ENCODE measurements at places on chromosomes 4 and X.

- no peak for DNase-seq
Measured at GRCh38 chr4:10144966-10145365, 28.4 kb upstream of the WDR1 start.

DNA sequence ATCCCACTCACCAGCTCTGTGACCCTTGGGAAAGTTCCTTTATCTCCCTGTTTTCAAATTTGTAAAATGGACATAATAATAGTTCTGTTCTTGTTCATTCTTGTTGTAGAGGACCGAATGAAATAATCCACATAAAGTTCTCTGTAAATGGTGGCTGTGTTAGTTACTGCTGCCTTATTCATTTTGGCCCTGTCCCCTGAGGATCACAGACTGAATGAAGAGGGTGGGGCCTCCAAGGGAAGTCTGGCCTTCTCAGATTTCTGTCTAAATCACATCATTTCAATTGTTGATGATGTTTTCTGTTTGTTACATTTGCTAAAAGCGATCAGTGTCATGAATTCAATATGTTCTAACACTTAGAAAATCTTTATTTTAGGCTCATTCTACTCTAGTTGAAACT, 117.9 kb downstream of the PPEF1 start:
- DNase-seq, result no peak

GRCh38 chr4:85740431-85740861, 265.5 kb downstream of the ARHGAP24 start:
- DNase-seq, result no peak

- DNase-seq, result no peak
Measured at GRCh38 chrX:55142206-55142918, 53.5 kb downstream of the PAGE2 start.

GRCh38 chrX:37817579-37817978, 29.8 kb downstream of the DYNLT3 start:
- DNase-seq, result no peak

DNA sequence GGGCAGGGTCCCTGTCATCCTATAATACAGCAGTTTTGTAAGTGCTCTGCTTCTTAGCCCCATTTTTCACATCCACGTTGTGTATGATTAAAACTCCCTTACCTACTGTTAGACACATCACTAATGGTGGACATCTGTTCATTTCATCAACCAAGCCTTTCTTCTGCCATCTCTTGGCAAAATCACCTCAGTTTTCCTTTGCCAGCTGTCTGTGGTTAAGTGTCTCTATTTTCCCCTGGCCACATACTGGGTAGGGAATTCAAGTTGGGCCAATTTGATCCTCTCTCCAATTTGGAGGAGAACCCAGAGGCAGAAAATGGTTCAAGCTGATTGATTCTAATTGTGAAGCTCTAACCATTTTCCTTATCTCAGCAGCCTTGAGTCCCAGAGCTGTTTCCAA, 436.1 kb downstream of the PCDH7 start:
- no peak for DNase-seq

- no peak for DNase-seq
Measured at GRCh38 chrX:11188664-11189063, 77.5 kb downstream of the HCCS start.

GRCh38 chrX:110578270-110578669, 217.3 kb downstream of the CHRDL1 start:
- no peak for DNase-seq

- peak; percentile 85 for DNase-seq
Measured at GRCh38 chr4:53908661-53909078, 155.7 kb downstream of the CHIC2 start.

DNA sequence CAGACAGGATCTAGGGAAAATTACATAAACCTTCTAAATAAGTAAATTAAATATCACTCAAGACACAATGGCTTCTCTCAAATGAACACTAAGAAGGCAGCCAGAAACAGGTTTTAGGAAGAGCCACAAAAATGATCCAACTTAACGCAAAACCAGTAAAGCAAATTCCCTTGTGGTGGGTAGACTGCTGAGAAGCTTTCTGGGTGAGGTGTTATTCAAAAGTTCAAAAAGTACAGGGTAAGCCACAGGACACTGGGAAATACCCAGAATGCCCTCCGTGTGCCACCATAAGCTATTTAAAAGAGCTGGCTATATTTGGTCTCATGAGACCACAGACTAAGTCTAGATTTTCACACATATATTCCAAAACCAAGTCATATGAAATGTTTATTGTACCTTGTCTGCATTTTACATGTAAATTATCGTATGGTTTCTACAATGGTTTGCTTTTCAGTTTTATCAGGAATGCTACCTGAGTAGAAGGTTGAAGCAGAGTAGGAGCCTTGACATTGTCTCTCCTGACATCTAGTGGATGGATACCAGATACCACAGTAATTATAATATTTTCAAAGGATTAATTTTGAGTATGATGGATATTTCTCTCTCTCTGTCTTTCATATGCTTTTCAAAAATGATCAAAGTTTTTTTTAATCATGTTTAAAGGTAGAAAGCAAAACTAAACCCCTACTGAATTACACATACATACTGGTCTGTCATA, 109.3 kb upstream of the KLHL13 start:
- DNase-seq, result no peak

GRCh38 chr4:30920043-30920442, 199.9 kb downstream of the PCDH7 start:
- DNase-seq, result no peak

DNA sequence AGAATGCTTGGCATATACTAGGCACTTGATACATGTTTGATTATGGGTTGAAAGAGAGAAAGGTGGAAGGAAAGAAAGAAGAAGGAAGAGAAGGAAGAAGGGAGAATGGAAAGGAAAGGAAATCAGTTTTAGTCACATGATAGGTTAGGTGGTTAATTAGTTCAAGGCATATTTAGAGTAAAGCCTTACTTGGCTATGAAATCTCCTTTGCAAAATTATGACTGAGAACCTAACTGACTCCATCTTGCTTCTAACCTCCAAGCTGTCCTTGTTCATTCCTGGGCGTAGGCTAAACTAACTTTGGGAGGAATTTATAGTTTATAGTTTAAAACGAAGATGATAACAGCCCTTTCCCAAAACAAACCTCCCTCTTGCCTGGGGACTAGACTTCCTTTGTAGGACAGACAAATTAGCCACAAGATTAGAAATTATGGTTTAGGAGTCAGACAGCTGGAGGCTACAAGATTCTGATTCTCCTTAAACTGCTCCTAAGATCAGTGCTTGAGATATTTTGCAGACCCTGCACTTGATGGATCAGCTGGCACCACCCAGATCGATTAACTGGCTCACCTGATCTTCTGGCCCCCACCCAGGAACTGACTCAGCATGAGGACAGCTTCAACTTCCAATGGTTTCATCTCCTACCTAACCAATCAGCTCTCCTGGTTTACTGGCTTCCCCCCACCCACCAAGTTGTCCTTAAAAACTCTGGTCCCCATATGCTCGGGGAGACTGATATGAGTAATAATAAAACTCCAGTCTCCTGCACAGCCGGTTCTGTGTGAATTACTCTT, 55.0 kb downstream of the TXK start:
- no peak for DNase-seq

- DNase-seq, result no peak
Measured at GRCh38 chr4:136713140-136713539, 819.2 kb downstream of the PCDH18 start.

GRCh38 chr4:81152839-81153713, 61.9 kb downstream of the PRKG2 start:
- DNase-seq, result no peak

- DNase-seq, result no peak
Measured at GRCh38 chr4:94076498-94076897, 131.2 kb upstream of the SMARCAD1 start.

GRCh38 chr4:183388021-183388420, 56.4 kb upstream of the CDKN2AIP start:
- DNase-seq, result no peak

- no peak for DNase-seq
Measured at GRCh38 chr4:123430031-123430430, 33.4 kb downstream of the SPRY1 start.

DNA sequence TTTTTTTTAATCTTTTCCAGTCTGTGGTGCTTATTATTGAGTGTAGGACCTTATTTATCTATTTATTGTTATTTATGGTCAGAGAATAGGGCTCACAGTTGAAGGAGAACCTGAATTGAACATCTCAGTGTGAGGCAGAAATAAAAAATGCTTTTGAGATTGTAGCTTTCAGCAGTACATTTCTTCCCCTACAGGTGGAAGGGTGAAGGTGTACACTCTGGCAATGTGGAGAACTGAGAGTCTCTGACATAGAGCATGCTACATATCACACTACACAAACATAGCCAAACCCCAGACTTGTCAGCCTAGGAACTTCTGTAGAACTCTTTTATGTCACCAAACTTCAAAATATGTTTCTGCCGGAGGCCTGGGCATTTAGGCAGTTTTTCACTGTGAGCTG, 140.2 kb downstream of the STIM2 start:
- DNase-seq, result no peak

DNA sequence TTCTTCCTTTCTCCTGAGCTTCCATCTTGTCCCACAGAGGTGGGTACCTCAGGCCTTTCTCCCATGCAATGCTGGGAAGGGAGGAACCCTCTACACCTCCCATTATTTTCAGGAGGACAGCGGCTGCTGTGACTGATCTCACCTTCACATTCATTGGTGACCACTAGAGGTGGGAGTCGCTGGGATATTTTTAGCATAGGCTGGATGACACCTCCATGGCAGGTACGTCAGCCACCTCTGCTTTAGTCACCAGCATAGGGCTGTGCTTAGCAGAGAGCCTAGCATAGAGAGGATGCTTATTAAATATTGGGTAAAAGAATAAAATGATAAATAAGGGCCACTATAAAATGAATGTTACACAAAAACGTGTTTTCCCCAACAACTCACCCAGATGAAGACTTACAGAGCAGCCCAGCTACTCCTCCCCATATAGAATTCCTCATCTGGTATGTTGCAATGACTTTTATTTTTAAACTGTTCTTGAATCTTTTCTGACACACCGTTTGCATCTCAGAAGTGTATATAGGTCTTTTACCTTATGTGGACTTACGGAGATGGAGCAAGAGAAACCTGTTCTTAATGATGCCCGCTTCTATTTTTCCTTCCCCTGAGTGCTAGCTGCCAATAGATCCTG, 60.9 kb upstream of the SORBS2 start:
- no peak for DNase-seq

DNA sequence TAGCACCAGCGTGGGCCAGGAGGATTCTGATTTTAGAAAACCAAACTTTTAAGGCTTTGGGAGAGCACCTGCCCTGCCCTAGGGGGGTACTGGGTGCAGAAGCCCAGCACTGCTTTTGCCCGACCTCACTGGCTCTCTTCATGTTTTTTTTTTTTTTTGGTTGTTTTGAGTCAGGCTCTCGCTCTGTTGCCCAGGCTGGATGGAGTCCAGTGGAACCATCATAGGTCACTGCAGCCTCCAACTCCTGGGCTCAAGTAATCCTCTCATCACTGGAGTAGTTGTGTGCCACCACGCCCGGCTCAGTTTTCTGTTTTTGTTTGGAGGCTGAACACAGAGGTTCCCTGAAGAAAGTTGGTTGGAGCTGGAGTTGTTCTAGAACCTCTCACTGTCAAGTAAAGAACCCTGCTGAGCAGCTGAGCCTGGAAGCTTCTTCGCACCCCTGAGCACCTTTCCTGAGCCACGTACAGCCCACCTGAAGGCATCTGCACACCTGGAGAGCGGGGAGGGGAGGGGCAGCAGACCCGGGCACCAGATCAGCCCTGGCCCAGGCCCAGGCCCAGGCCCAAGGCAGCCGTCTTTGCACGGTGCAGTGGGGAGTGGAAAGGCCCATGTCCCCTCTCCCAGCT, 49.5 kb downstream of the SHROOM2 start:
- no peak for DNase-seq

DNA sequence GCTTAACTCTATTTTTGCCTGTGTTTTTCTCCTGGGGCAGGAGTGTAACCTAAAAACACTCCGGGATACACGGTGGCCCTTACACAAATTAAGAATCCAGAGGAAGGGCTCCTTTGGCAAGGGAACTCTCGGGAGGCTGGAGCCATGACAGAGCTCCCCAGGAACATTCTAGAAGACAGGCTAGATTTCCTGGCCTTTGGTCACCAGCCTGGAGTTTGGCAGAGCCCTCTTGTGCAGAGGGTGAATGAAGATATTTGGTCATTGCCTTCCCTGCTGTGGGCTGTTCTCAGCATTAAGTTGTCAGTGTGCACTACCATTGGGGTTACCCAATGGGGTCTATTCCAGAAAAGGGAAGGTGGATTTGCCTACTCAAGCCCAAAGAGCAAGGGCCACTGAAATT, 53.8 kb upstream of the LNX1 start:
- DNase-seq, result no peak

- DNase-seq, result no peak
Measured at GRCh38 chr4:1225272-1226143, 23.4 kb downstream of the CTBP1 start.

GRCh38 chr4:189029976-189030504, 890.8 kb downstream of the TRIML1 start:
- DNase-seq, result no peak

GRCh38 chr4:24885342-24885741, 27.5 kb downstream of the CCDC149 start:
- no peak for DNase-seq

- no peak for DNase-seq
Measured at GRCh38 chr4:118964891-118965411, 76.3 kb downstream of the SYNPO2 start.

DNA sequence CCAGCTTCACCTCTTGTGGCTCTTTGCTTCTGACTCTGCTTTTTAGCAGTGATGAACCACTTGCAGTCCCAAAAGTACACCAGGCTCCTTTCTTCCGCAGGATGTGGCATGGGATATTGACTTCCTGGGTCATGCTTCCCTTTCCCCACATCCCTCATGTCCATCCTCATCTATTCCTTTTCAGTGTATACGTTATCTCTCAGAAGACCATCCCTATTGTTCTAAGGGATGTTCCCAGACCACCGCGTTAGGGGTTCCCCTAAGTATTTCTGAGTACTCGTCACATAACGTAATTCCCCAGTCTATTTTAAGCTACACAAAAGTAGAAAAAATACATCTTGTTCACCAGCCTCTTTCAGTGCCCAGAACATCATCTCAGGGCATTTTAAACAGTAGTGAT, 71.1 kb upstream of the NLGN4X start:
- DNase-seq, result no peak

GRCh38 chr4:61478340-61478739, 278.2 kb downstream of the ADGRL3 start:
- no peak for DNase-seq

GRCh38 chr4:159538556-159538955, 435.7 kb downstream of the RAPGEF2 start:
- DNase-seq, result no peak

GRCh38 chrX:154140206-154140605, 3.8 kb upstream of the OPN1LW start:
- no peak for DNase-seq

- DNase-seq, result no peak
Measured at GRCh38 chr4:67779631-67780030, 25.4 kb upstream of the GNRHR start.

DNA sequence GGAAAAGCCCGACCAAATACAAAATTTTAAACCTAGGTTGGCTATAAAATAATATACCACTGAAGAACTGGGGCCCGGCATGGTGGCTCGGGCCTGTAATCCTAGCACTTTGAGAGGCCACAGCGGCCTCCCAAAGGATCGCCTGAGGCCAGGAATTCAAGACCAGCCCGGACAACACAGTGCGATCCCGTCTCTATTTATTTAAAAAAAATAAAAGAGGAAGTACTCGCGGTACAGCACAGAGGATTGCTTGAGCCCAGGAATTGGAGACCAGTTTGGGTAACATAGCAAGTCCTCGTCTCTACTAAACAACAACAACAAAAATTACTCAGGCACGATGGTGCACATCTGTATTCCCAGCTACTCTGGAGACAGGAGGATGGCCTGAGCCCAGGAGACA, 44.8 kb upstream of the CDKN2AIP start:
- DNase-seq, result no peak

- DNase-seq, result no peak
Measured at GRCh38 chr4:57020467-57021101, 41.9 kb downstream of the POLR2B start.
